Activated CD8-positive, alpha-beta memory T cell treated with anti-CD3 and anti-CD28 coated beads, Interleukin-2, amount 50 U/mL, for 4 hours (primary cell): ENCODE measurements at places on chromosomes 6 and 20.

GRCh38 chr6:90095788-90096187, 200.9 kb downstream of the BACH2 start:
- no peak for DNase-seq

GRCh38 chr6:13841936-13842335, 27.6 kb upstream of the MCUR1 start:
- DNase-seq, result no peak

GRCh38 chr6:132499757-132500156, 13.2 kb downstream of the STX7 start:
- DNase-seq, result no peak

DNA sequence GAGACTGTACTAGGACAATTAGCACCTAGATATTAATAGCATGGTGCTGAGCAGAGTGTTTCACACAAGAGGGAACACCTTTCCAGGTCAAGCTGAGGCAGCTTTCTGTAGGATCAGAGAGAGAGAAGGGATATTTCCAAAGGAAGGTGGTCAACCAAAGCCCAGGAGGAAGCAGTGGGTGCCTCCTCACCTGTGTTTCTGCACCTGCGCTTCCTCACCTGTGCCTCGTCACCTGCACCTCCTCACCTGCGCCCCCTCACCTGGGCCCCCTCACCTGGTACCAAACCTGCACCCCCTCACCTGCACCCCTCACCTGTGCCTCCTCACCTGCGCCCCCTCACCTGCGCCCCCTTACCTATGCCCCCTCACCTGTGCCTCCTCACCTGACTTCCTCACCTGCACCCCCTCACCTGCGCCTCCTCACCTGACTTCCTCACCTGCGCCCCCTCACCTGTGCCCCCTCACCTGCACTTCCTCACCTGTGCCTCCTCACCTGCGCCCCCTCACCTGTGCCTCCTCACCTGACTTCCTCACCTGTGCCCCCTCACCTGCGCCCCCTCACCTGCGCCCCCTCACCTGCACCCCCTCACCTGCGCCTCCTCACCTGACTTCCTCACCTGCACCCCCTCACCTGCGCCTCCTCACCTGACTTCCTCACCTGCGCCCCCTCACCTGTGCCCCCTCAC, 67.9 kb downstream of the TTLL2 start:
- no peak for DNase-seq

- no peak for DNase-seq
Observed at GRCh38 chr6:14082771-14083170, 34.8 kb upstream of the CD83 start.

DNA sequence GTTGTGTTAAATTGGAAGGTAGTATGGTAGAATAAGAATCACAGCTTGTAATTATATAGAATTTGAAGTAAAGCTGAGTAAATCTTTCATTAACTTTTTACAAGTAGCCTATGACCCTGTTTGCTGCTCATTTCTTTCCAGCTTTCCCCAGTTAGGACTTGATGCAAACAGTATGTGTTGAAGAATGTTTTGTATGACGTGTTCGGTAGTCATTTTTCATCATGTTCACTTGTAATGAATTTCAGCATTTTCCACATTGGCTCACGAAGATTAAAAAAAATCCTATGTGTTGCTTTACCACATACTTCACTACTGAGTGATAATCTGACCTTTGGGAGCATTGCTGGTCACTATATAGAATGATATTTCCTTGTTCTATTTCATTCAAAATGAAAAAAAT, 162.4 kb downstream of the CDKAL1 start:
- no peak for DNase-seq

GRCh38 chr6:170045981-170046667, 244.8 kb downstream of the DLL1 start:
- no peak for DNase-seq

GRCh38 chr6:138517635-138518034, 18.3 kb upstream of the NHSL1 start:
- peak; percentile 51 for DNase-seq

DNA sequence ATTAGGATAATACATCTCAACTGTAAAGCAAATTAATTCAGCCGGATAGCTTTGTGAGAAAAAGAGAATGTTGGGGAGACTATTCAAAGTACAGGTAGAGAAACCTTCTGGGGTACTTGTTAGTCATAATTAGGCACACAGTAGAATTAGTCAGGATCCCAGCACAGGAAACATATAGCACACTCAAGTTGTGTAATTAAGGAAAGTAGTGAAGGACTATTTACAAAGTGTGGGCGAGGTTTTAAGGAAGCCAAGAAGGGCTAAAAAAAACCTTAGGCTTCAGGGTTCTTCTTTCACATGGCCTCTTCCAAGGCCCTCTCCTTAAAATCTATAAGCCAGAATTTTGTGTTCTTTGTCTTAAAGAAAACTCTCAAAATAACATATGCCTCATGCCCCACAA, 126.7 kb downstream of the RTN4IP1 start:
- no peak for DNase-seq

- no peak for DNase-seq
Observed at GRCh38 chr20:58697201-58697866, 4.7 kb downstream of the NPEPL1 start.

DNA sequence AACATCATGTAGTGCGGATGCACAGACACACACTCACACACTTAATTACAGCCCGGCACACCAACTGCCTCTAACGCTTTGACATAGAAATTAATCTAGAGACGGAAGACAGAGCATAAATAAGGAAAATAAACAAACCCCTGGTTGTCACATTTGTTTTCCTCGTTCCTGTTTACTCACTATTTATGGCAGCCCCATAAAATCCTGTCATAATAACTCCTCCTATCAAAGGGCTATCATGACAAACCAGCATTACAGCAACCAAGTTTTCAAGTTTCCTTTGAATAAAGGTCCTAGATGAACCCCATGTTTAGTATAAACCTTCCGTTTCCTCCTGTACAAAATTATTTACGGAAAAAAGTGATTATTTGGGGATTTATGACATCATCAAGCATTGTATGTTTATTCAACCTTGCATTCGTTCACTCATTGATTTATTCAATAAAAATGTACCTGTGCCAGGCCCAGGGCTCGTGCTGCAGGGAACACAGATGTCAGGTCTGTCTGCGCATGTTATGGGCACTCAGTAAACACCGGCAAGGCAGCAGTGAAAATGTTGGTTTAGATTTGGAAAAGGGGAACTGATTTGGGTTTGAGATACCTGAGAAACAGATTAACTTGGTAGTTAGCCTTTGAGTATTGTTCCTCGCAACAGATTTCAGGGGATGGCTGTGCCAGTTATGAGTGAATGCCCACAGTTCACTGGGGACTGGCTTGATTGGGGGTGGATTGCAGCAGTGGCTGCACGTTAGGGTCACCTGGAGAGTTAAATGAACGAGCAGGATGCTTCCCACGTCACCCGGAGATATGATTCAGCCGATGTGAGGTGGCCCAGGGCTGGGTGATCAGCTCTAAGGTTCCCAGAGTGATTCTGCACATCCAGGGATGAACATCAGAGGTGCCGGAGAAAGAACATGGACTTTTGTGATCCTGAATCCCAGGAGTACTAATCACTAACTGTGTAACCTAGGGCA, 295.3 kb upstream of the FOXQ1 start:
- DNase-seq, result no peak

GRCh38 chr20:62160253-62160652, 16.7 kb downstream of the SS18L1 start:
- no peak for DNase-seq

DNA sequence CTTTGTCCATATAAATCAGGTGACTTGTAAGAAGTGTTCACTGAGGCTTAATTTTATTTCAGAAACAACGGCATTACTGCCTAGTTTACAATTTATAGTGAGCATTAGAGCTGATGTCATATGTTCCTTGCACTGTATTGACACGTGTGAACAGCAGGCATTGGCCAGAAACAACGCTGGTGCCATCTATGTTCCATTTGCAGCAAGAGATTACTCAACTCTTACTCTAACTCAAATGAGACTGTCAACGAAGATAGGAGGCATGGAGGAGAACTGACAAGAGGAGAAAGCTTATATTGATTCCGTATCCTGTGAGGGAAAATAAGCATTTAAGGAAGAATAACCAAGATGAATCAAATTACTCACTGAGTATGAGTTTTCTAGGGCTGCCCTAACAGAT, 48.4 kb downstream of the MTFR2 start:
- DNase-seq, result no peak

DNA sequence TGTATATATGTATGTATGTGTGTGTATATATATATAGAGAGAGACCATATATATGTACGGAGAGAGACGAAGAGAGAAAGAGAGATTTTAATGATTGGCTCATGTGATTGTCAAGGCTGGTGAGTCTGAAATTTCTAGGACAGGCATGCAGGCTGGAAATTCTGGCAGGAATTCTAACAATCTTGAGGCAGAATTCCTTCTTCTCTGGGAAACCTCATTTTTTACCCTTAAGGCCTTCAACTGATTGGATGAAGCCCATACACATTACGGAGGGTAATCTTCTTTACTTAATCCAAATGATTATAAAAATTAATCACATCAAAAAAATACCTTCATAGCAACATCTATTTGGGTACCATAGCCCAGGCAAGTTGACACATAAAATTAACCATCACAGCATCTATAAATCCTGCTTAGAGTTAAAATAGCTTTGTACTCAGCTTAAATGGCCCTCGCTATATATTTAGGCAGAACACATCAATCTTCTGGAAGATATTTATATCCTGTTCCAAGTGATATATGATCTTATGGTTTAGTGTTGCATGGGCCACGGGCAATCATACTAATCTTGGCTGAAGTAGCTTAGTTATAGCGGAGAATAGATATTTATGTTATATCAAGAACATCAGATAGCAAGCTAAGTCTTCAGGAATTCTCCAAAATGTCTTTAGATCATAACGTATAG, 36.6 kb downstream of the ABRACL start:
- no peak for DNase-seq

DNA sequence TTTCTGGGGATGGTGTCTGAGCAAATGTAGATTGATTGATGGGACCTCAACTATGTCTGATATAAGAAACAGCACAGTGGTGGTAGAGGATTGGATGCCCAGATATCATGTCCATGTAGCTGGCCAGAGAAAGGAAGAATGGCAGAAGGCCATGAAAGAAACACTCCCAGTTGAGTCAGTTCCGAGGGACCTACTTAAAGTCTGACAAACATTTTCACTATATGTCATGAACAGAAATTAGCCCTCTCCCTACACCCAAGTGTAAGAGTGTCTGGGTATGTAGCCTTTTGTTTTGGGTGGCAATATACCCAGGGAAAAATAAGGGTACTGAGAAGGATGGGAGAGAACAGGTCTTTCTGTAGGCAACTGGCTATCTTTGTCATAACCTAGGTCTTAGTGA, 434.2 kb downstream of the BCKDHB start:
- DNase-seq, result no peak

- no peak for DNase-seq
Observed at GRCh38 chr6:52000064-52000463, 87.3 kb downstream of the PKHD1 start.

DNA sequence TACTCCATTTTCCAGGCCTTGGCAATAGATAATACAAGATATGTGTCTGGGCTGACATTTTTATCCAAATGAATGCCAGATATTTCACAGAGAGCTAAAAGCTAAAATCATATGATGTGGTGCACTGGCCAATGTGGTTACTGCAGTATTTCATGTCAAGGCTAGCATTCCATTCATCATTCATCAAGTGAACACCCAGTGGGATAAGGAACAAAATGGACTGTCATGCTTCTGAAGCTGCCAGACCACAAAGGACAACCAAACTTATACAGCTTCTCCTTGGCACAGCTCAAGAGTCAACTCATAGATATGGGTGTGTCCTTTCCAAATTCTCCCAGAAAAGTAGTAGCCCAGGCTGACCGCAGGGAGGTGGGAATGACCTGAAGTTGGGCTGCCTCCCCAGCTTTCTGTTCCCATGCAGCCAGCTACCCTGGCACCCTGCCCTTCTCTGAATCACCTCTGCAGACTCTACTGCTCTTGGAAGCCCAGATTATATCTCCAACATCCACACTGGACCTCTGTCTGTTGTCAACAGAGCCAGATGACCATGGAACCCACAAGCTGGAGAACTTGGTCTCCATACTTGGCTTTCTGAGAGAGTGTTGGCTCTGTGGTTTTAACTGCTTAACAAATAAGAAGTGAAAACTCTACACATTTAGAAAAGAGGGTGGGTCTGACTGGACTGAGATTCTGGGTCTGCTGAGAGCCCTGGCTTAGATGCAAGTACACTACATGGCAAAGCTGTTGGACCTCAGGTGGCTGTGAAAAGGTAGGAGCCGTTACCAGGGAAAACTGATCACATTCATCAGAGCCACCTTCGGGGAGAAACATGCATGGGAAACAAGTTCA, 122.8 kb downstream of the ALDH8A1 start:
- no peak for DNase-seq

GRCh38 chr6:32177183-32177787, 920 bp upstream of the RNF5 start:
- peak; percentile 30 for DNase-seq

- DNase-seq, result no peak
Observed at GRCh38 chr6:101741474-101742171, 348.1 kb downstream of the GRIK2 start.

GRCh38 chr6:107642861-107643328, 153.0 kb downstream of the SOBP start:
- no peak for DNase-seq

DNA sequence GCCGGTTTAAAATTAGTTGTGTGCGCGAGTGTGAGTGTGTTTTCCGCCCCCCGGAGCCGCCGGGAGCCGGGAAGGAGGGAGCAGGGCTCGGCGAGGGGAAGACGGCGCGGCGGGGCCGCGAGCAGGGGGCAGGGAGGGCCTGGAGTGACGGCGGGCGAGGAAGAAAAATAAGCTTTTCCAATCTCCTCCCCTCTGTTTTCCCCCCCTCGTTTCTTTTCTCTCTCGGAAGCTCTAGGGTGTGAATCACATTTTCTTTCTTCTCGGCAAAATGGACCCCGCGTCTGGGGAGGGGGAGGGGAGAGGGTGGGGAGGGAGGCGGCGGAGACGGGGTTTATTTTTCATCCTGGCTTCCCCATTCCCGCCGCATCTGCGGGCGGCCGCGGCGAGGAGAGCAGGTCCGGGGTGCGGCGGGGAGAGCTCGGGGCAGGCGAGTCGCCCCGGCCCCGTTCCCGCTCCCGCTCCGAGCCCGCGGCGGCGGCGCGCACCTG, 881 bp downstream of the BICRAL start:
- DNase-seq, result peak; percentile 73

DNA sequence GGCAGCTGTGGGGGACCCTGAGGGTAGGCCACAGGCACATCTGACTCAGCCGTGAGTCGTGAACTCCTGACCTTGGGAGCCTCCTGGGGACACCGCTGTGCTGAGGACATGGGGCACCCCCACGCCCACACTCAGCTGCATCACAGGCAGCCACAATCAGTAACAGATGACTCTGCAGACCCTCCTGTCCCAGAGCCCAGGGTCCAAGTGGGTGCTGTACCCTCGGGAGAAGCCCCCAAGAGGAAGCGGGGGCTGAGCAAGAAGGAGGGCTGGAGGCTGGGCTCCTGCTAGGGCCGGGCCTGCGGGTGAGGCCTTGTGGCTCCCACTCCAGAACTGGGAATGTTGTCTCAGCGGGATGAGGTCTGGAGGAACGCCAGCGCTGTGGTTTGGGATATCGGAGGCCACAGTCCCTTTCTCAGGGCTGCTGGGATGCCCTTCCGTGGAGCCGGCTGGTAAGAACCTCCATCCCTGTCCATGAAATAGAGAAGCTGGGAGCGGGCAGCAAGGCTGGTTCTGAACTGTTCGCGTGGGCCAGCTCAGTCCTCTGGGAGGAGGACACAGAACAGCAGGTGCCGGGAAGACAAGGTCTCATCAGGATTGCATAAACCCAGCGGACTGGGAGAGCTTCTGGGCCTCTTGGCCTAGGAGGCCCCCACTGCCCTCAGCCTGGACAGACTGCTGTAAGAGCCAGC, 3.1 kb upstream of the LAMA5 start:
- DNase-seq, result no peak

GRCh38 chr6:163466839-163467390, 52.4 kb downstream of the QKI start:
- DNase-seq, result no peak
